GM10248 (cell line): ENCODE measurements at places on chromosomes 12 and 14.

DNA sequence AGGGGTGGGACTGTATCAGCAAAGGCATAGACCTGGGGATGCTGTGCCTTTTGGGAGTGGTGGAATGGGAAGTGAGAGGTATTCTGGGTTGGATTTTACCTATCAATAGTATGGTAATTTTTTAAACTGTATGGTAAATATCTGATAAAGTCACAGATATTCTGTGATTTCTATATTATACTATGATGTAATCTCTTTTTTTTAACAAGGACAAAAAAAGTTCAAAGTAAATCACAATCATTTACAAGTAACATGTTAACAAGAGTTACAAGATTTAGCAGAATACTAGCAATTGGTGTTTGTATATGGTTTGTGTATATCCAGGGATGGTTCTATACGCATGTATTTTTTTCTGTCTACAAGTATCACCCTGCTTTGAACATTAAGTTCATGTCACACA lies 56.0 kb downstream of the BMAL2 start:
- DNase-seq: no peak

GRCh38 chr12:93841671-93842070 lies 164.5 kb downstream of the CRADD start:
- no peak for DNase-seq

- peak; percentile 25 for DNase-seq
Measured at GRCh38 chr12:27896419-27896990, 76.0 kb downstream of the PTHLH start.

GRCh38 chr12:46509135-46509534 lies 136.6 kb upstream of the SLC38A2 start:
- DNase-seq: no peak

DNA sequence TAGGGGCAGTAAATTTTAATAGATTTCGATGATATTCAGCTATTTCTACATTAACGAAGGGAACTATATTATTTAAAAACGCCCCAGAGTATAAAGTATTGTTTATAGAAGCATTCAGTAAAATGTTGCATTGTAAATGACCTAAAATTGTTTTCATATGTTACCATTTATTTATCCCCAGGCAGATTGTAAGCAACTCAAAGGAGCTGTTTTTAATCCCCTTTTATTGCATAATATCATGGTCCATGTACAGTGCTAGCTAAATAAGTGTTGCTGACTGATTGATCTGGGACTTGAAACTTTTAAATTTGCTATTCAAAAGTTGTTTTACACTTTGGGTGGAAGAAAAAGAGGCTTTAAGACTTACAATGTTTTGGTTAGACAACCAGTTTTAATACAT lies 199.0 kb upstream of the SLC38A2 start:
- no peak for DNase-seq

- no peak for DNase-seq
Measured at GRCh38 chr14:103209054-103209453, 85.8 kb downstream of the TNFAIP2 start.

DNA sequence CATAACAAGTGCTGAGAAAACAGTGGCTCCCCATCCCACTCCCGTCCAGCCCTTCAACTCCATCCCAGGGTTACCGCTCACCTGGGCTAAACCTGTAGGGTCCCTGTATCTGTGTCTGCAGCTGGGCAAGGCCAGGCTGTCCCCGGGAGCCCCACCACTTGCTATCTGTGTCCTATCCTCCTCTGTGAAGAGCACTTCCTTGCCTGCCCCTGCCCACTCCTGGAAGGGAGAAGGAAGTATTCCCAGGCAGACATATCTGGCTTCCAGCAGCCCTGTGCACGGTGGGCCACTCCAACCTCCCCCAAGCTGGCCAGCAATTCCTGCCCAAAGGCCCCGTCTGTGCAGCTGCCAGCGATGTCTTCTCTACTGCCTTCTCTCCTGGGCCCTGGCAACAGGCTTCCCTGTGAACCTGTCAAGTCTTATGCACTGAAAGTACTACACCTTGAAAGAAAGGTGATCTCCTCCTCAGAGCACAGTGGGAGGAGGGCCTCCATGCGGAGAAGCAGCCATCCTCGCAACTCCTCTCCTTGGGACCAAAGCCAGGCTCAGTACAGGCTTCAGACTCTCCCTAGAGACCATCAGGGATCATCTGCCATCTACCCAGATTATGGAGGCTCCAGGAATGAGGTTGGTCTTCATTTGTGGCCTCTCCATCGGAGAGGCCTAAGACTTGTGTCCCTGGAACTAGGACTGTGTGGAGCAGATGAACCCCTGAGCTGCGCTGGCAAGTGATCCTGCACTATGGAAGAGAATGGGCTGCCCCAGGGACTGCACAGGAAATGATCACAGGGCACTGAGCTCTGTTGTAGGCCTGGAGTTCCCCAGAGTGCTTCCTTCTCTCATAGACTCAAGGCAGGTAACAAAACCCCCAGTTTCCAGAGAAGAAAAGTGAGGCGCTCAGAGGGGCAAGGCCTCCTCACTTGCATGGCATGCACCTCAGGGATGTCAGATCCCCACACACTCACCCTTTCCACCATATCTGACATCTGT lies 663.6 kb downstream of the BCL11B start:
- DNase-seq: no peak

- DNase-seq: no peak
Measured at GRCh38 chr12:123096741-123097140, 54.1 kb downstream of the PITPNM2 start.

GRCh38 chr12:120324841-120325417 lies 2.6 kb downstream of the PLA2G1B start:
- no peak for DNase-seq

DNA sequence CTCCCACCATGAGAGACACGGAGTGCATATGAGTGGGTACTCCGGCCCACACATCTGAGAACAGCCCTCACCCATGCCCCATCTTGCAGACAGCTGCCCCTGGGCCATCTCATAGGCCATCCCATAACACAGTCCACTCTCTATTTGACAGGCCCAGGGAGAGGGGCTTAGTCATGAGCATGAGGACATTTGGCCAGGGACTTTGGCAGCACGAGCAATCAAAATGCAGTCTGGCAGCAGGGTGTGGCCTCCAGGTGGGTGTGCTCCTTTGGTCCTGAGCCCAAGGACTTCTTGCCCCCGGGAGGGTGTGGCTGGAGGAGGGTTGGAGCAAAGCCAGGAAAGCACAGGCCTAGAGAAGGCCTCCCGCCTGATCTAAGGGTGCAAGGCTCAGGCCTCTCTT lies 25.6 kb downstream of the EMP1 start:
- DNase-seq: no peak

- no peak for DNase-seq
Measured at GRCh38 chr12:24821691-24822090, 127.2 kb downstream of the BCAT1 start.

DNA sequence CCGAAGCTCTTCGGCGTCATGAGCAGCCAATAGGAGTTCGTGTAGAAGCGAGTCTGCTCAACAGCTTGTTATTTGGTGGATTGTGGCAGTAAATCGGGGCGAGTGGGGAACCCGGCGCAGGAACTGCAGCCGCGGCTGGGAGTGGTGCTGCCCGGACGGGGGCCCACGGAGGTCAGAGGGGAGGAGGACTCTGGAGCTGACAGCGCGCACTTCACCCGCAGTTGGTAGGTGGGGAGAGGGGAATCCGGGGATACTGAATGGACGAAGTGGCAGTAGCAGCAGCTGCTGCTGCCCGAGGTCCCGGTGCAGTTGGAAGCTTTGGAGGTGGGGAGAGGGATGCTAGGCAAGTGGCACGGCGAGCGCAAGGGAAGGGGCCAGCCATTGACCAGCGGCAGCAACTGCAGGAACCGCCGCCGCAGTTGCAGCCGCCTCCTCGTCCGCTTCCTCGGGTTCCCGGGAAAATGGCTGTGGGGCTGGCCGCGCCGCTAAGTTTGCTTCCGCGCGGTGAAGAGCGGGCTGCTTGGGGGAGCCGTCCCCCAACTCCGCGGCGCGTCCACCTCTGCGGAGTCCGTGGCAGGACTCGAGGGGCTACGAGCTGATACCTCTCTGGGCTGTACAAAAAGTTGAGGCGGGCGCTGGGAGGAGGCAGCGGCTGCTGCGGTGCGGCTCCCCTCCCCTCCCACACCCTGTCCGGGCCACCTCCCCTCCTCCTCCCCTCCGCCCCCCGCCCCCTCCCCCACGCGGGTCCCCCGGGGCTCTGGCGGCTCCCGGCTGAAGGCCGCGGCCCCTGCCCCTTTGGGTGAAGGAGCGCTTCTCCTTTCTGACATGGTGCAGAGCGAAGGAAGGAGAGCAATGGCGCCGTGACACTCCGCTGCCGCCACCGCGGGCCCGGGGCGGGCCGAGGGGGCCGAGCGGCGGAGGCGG lies at the start of gene ARID4A:
ARID4A (plus strand) TSS at position 79 of the 924 bp plus-strand sequence. CDS start 1,300 bp downstream, outside the sequence.
- peak; percentile 62 for DNase-seq
